ENCODE measurements at places on chromosomes 13 and 19.
A peak's percentile ranks its signal among the peaks of the same experiment; 100 is the strongest.

GRCh38 chr19:10724573-10725071 lies 6.7 kb downstream of the DNM2 start:
- DNase-seq, result no peak

DNA sequence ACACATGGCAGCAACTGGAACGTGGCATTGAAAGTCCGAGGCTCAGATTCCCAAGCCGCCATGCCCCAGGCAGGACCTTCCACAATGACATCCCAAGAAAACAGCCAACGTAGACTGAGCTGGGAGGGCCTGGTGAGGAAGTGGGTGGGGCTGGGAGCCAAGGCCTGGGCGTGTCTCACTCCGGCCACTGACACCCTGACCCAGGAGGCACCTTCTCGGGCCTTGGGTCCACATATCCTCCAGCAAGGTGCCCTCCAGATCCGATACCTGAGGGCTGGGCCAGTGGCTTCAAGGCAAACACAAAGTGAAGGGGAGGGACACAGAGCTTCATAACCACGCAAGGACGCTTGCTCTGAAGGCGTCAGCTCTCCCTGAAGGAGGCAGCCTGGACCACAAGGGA lies 43.0 kb downstream of the RAB20 start:
- DNase-seq, result no peak

- no peak for DNase-seq
Measured at GRCh38 chr13:80957019-80957655, 616.2 kb upstream of the SPRY2 start.

GRCh38 chr13:100314132-100314910 lies 225.4 kb downstream of the PCCA start:
- DNase-seq, result no peak

DNA sequence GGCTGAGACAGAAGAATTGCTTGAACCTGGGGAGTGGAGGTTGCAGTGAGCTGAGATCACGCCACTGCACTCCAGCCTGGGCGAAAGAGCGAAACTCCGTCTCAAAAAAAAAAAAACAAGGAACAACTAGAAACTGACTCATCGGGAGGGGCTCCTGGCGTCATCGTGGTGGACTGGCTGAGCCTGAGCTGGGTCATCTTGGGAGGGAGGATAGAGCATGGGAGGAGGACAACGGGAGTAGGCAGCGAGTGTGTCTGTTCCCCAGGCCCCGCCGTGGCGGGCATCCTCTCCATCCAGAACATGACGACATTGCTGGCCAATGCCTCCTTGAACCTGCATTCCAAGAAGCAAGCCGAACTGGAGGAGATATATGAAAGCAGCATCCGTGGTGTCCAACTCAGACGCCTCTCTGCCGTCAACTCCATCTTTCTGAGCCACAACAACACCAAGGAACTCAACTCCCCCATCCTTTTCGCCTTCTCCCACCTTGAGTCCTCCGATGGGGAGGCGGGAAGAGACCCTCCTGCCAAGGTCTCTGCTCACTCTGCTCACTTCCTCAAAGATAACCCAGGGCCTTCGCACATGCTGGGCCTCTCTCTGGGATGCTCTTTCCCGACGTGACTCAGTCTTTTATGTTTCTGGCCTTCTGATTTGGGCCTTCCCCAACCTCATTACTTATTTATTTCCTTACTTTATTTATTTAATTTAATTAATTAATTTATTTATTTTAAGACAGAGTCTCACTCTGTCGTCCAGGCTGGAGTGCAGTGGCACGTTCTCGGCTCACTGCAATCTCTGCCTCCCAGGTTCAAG lies 16.6 kb downstream of the DDX39A start:
- DNase-seq, result no peak

GRCh38 chr19:3098515-3099346 lies 4.6 kb downstream of the GNA11 start:
- no peak for DNase-seq

DNA sequence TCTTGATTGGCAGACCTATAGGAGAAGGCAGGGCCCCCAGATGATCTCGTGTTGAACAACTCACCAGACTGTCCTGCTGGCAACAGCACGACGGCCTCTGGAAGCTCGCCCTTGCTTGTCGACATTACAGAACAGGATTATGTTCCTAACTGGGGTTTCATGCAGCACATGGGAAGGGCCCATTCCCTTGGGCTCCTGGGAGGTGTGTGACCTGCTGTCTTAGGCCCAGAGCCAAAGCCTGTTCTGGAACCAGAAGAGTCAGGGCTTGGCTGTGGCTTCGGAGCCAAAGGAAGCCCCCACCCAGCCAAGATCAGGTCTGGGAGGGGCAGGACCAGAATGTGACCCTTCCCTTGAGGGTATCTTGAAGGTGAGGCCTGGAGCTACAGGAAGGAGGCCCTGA lies 36.9 kb downstream of the RGCC start:
- DNase-seq, result no peak

DNA sequence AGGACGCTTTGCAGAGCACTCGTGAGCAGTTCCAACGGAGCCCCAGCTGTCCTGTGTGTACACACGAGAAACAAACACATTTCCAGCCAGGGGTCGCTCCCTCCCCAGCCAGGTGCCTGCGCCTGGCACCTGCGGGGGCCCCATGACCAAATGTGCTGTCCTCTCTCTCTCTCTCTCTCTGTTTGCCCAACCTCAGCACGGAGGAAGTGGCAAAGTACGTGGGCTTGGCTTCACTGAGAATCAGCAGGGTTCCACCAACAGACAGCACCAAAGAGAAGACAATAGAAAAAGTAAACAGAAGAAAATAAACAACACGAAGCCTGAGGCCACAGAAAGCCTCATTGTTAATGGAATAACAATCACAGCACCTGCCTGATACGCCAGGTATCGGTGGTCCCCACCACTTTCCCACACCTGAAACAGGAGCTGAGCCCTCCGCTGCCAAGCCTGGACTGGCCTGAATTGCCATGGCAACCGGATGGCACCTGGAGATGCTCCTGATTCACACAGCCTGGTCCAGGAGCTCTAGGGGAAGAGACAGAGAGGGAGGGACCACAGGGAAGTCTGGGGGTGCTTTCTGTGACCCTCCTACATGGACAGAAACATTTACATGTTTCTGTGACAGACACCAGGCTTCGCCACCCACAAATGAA lies 103.9 kb upstream of the CACNA1A start:
- no peak for DNase-seq

DNA sequence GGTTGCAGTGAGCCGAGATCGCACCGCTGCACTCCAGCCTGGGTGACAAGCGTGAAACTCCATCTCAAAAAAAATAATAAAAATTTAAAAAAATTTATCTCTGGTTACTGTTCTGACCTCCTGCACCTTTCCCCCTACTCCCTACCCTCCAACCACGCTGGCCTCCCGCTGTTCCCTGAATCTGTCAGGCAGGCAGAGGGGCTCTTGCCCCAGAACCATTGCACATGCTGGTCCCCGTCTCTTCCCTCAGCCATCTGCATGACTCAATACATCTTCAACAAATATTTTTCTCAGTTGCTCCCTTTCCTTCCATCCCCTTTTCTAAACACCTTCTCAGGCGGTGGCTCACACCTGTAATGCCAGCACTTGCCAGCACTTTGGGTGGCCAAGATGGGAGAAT lies 1.1 kb upstream of the FAM187B start:
- no peak for DNase-seq

- DNase-seq, result no peak
Measured at GRCh38 chr19:2355168-2356035, 4.7 kb upstream of the TMPRSS9 start.

GRCh38 chr13:21138561-21138960 lies 37.8 kb downstream of the SKA3 start:
- no peak for DNase-seq

- DNase-seq, result no peak
Measured at GRCh38 chr19:45409557-45409920, 3.1 kb downstream of the POLR1G start.

DNA sequence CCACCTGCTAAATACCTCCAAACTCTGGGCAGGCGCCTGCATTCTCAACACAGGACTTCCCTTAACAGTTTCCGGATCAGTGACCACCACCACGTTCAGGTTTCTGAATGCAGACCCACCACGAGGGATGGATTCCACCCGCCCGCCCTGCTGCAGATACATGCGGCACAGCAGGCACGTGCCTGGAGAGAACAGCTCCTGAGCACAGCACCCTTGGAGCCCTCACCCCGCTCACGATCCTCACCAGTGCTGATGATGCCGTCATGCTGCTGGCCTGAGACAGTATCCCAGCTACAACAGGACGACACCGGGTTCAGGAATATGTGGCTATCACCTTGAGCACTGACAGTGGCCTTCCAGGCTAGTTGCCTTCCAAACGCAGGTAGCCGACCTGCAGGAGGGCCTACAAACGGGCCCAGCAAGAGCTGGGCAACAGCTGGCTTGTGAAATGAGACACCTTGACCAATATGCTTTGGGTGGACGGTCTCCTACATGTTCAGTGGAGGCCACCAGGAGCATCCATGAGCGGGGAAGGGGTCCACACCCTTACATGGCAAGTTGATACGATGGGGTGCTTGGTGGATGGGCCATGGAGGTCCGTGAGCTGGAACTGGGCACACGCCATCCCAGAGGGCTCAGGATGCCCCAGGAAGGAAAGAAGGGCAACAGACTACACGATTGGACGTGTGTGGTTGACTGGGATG lies 9.9 kb upstream of the QTRT1 start:
- no peak for DNase-seq

- no peak for DNase-seq
Measured at GRCh38 chr13:71873418-71874247, 6.6 kb upstream of the DACH1 start.

GRCh38 chr13:22014469-22014868 lies 343.6 kb downstream of the FGF9 start:
- DNase-seq, result no peak

- DNase-seq, result peak; percentile 10
Measured at GRCh38 chr19:17404621-17405249, 695 bp downstream of the BST2 start.

DNA sequence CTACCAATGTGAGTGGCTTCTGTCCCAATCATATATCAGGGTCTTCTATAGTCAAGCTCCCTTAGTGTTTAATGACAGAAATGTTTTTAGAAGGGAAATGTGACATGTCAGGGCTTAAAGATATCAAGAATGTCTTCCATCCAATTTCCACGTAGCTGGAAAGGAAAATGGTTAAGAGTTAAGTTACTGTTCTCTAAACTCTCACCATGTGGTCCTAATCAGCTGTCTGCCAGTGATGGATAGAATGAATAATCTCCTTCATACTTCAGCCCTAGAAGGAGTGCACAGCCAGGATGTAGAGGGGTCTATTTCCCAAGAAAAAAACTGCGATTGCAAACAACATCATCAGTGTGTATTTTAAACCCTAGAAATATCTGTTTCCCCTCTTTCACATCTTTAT lies 36.3 kb downstream of the FLT1 start:
- no peak for DNase-seq

DNA sequence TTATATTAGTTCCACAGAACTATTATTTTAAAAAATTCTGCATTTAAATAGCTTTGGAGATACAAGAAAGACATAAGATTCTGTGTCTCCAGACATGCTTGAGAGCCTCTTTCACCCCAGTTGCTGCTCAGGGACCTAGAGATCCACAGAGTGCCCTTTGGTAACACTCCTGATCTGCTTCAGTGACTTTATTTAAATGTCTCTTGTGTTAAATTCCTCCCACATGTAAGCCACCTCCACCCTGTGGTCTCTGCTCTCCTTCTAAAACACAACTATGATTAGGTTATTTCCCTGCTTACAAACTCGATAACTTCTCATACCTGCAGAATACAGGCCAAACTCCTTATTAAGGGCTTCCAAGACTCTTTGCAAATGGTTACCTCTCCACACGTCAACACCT lies 141.0 kb downstream of the RFC3 start:
- no peak for DNase-seq

- no peak for DNase-seq
Measured at GRCh38 chr19:10155839-10156238, 36.1 kb upstream of the EIF3G start.

DNA sequence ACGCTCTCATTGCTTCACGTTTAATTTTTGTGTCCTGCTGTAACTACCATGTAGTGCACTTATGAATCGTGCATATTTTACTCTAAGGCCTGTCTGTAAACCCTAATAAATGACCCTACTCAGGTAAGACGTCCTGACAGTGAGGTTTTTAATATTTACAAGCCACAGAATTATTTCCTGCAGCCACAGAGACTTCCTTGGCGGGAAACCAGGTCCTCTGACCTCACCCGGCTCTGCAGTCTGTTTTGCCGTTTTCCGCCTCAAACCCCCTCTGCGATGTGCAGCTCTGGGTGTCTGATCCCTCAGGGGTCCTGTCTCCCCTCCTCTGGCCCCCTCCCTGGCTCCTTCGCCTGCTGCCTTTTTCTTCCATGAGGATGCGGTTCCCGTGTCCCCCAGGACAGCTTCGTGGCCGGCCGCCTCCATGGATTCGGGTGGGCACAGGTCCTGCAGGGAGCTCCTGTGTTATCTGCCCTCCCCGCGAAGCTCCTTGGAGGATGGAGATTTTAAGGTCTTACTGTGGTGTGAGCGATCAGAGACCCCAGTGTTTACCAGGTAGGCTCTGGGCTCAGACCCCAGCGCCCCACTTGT lies 66.3 kb downstream of the MCF2L start:
- DNase-seq, result no peak

GRCh38 chr13:67151652-67152051 lies 78.5 kb downstream of the PCDH9 start:
- DNase-seq, result no peak

DNA sequence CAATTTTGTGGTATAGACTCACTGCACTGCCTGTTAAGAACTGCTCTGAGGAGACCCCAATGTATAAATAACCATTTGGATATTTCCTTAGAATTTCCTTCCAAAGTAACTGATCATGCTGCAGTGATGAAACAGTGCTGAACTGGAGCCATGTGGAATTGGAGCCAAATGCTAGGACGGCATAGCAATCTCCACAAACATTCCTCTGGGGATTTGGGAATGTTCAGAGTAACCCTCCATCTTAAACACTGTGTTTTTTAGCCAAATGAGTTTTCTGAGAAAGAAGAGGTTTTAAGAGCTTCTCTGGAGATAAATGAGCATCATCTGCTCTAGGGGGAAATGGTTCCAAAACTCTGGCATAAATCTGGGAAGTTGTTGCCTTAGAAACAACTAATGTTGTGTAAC lies 98.2 kb downstream of the OLFM4 start:
- no peak for DNase-seq

- no peak for DNase-seq
Measured at GRCh38 chr13:84659359-84659661, 777.0 kb upstream of the SLITRK1 start.

- DNase-seq, result no peak
Measured at GRCh38 chr13:21526707-21527540, 67.8 kb upstream of the ZDHHC20 start.

- DNase-seq, result peak; percentile 70
Measured at GRCh38 chr19:17385878-17386611, 8.0 kb downstream of the CCDC194 start.

DNA sequence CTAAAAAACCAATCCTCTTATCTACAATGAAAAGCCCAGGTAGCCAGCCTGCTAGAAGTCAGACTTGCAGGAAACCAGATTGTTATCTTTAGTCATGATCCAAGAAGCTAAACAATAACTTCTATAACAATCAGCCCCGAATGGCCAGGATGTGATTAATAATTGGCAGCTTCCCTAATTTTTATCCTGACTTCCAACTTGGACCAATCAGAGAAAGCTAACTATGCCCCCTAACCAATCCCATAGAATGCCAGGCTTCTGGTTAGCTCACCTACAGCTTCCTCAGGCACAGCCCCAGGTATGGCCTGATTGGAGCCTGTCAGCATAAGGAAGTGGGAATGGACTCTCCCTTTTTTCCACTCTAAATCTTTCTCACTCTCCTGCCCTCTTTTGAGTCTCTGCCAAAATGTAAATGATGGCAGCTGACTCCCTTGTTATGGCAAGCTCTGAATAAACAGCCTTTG lies 394.9 kb downstream of the DLEU7 start:
- DNase-seq, result no peak

- peak; percentile 61 for DNase-seq
Measured at GRCh38 chr13:24683838-24684599, 3.8 kb downstream of the ATP12A start.
